ENCODE measurements at places on chromosomes 16 and 17. TPM values are rescaled to one million over a fixed set of nuclear protein-coding genes. Genes with fewer than 3 reads are reported as not detected.

GRCh38 chr16:25372716-25373115 lies 115.1 kb upstream of the ZKSCAN2 start:
- no peak for DNase-seq

- peak; percentile 94 for DNase-seq
Measured at GRCh38 chr16:87461466-87461991, 31.3 kb downstream of the ZCCHC14 start.

DNA sequence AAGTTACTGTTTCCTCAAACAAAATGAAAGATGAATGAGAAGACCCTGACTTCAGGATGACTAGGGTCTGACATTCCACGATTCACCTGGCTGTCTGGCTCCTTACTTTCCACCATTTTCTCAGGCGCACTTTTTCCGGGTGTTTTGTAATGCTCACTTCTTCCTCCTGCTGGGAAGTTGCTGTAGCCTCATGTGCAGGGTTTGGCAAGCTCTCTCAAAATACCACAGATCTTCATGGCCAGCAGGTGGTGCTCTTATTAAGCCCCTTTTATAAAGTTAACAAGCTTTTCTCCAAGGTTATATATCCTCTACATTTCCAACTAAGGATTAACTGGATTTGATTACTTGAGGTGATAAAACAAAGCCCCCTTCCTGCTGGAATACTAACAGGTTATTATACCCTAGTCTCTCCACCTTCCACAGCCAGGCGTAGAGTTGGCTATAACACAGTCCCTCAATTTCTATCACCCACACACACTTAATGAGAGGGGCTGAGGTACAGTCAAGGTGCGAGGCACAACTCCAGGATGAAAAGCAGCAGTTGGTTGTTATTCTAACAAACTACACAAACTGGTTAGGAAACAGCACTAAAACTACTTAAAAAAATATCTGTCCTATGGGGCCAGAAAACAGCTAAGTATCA lies 45.4 kb downstream of the STH start:
- DNase-seq, result no peak

PABPN1L gene
- not detected for total RNA-seq

GRCh38 chr17:67139289-67139688 lies 94.9 kb downstream of the CACNG1 start:
- DNase-seq, result no peak

CACNG1 gene
- total RNA-seq, result not detected

DNA sequence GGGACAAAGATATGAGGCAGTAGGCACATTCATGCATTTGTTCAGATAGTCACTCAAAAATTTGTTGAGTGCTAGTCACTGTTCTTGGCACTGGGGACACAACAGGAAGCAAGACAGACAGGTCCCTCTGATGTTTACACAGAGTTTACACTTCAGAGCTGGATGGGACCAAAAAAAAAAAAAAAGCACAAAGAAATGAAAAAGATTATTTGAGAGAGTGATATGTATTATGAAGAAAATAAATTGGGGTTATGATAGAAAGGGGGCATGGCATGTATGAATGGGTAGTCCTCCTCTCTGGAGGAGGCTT lies 3.5 kb upstream of the YPEL2 start:
- no peak for DNase-seq

BICDL2 gene
- 75.5 TPM for total RNA-seq

- DNase-seq, result no peak
Measured at GRCh38 chr17:43548689-43549379, 2.7 kb upstream of the ETV4 start.

CMC2 gene
- total RNA-seq, result 52.7 TPM

DNA sequence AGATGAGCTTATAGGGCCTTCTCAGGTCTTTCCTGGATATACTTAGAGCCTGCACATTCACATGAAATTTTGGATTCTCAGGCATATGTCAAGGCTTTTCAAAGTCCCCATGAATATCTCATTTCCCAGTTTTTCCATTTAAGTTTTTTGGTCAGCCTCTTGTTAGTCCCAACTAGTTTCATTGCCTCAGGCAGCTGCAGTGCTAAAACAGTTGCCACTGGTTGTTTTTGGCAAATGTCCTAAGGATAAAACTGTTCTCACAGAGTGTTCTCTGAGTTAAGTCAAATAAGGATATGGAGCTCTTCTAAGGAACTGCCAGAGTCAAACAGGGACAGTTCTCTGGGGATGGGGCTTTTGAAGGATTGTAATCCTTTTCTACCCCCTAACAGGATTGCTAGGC lies 39.9 kb upstream of the ABCC11 start:
- no peak for DNase-seq

DNA sequence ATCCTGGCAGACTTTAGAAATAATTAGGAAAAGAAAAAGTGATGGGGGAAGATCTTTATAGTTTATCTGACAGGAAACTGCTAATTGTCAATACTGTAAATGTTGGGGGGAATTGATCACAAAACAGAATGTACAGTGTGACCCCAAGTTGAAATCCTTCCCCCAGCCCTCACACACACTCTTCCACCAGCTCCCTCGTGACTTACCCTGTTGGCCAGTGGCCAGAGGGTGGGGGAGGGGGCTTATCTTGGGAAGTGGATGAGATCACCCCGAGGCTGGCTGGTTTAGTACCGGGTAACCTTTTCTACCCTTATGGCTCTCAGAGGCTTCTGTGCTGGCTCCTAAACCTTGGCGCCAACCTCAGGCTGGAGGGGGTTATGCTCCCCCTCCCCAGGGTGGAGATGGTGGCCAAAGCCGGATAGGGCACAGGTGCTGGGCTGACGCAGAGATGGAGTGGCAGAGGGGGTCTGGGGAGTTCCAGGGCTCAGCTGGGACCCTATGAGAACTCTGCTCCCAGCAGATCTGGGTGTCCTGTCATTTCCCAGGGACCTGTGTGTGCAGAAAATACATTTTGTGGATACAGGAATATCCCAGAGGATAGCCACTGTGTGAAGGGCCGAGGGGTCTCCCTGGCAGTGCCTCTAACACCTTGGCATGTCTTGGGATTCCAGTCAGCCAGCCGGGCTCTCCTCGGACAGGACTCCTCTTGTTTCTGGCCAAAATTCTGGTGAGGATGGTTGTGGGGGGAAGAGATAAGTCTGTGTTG lies 18.6 kb downstream of the CDH16 start:
- peak; percentile 88 for DNase-seq

Measured in mucosa of descending colon (tissue), 3 donors.